CD14-positive monocyte (primary cell): ENCODE measurements at places on chromosomes 6 and 20. TPM values are rescaled to one million over a fixed set of nuclear protein-coding genes. Genes with fewer than 3 reads are reported as not detected.

GRCh38 chr6:36920546-36920945, 34.0 kb upstream of the PI16 start:
- DNase-seq = no peak

DNA sequence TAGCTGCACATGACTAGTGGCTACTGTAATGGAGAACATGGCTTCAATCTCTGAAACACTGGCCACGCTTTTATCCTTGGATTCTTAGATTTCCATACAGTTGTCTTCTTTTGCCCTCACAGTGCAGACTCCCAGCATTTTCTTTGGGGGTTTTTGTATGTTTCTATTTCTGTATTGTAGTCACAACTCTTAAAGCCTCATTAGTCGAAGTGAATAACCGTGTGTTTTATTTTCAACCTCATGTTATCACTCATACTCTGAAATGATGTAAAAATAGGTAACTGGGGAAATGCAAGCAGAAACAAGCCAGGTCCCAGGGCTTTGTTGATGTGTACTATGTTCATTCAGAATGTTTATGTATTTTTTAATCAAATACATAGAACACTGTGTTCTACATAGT, 162.9 kb downstream of the JARID2 start:
- no peak for DNase-seq

NINL gene
- 0.15 TPM for polyA plus RNA-seq

- DNase-seq = no peak
Measured at GRCh38 chr6:83609248-83609647, 96.9 kb downstream of the PRSS35 start.

MLN gene
- not detected for polyA plus RNA-seq
